Glomerular endothelial cell (primary cell): ENCODE measurements at places on chromosomes 6 and 20. TPM values are rescaled to one million over a fixed set of nuclear protein-coding genes. Genes with fewer than 3 reads are reported as not detected.

GRCh38 chr6:110537208-110538123 lies 61.1 kb upstream of the SLC22A16 start:
- DNase-seq, result peak; percentile 96

GRCh38 chr20:50470264-50470858 lies 39.8 kb upstream of the PTPN1 start:
- peak; percentile 58 for DNase-seq

DNA sequence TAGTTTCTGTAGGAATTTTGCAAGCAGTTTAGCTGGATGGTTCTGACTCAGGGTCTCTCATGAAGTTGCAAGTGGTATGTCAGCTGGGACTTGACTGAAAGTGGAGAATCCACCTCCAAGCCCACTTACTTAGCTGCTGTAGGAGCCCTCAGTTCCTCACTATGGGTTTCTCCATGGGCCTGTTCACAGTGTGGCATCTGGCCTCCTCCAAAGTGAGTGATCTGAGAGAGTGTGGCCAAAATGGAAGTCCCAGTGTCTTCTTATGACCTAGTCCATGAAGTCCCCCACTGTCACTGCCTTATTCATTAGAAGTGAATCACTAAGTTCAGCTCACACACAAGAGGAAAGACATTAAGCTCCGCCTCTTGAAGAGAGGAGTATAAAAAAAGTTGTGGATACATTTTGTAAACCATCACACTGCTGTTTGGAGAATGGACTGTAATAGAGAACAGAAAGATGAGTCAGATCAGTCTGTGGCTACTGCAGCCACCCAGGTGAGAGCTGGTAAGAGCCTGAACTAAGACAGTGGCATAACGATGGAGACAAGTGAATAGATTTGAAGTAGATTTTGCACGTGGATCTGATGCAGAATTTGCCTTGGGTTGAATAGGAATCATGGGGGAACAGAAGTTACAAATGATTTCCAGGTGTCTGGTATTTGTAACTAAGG lies 4.9 kb upstream of the NELFCD start:
- no peak for DNase-seq

Gene HDGFL1
- total RNA-seq, result not detected in 2 replicates

Gene CRISP3
- not detected in 2 replicates for total RNA-seq

GRCh38 chr6:32868257-32868788 lies 14.3 kb downstream of the PSMB9 start:
- peak; percentile 55 for DNase-seq

GRCh38 chr20:44017905-44018258 lies 103.2 kb downstream of the TOX2 start:
- DNase-seq, result no peak

- no peak for DNase-seq
These were observed 28.2 kb upstream of the NOP56 start for GRCh38 chr20:2624190-2624589.

GRCh38 chr6:25874822-25875562 lies 949 bp upstream of the SLC17A3 start:
- no peak for DNase-seq

DNA sequence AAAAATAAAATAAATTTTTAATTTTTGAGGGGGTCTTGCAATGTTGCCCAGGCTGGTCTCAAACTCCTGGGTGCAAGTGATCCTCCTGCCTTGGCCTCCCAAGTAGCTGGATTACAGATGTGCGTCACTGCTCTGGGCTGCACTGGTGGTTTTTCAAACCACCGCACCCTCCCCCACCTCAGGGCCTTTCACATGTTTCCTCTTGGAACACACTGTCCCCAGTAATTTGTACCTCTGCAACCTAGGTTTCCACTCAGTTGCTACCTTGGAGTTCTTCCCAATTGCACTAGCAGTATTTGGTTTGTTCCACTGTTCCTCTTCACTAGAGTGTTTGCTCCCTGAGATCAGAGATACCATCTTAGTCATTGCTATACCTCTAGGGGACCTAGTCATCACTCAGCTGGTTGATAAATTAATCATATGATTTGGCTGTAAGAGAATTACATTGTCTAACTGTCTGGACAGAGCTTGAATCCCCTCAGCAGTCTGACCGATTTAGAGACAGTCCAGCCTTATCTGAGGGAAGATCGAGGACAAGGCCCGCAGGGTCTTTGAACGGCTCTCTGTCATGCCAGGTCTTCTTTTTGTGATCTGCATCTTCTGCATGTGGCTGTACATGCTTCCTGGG lies 32.0 kb downstream of the CEP43 start:
- no peak for DNase-seq

DNA sequence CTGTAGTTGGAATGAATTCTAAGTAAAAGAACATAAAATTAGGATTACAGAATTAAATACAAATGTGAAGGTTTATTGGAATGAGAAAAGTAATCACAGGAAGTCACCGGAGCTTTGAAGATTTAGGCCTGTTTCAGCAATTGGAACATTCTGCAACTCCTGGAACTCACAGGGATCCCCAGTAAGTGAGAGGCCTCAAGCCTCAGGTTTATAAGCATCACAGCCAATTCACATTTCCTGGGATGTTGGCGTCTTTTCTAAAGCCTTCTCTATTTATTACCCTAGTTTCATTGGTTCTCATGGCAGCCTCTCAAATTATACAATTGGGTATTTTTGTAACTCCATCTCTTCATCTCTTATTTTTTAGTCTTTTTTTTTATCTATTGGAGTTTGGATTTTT lies 90.4 kb upstream of the HIVEP1 start:
- DNase-seq, result no peak

- DNase-seq, result no peak
These were observed 3.1 kb upstream of the ULBP2 start for GRCh38 chr6:149938571-149939355.

DNA sequence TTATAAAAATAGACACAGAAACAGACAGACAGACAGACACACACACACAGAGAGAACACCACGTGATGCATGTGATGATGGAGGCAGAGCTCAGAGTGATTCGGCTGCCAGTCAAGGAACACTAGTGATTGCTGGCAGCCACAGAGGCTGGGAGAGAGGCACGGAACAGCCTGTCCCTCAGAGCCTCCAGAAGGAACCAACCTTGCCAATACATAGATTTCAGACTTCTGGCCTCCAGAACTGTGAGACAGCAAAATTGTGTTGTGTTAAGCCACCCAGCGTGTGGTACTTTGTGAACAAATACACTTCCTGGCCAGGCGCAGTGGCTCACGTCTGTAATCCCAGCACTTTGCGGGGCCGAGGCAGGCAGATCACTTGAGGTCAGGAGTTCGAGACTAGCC lies 9.5 kb upstream of the PARD6B start:
- DNase-seq, result no peak

- DNase-seq, result no peak
These were observed 29.1 kb downstream of the QRSL1 start for GRCh38 chr6:106658469-106658868.

- DNase-seq, result no peak
These were observed 80.7 kb upstream of the TRAF3IP2 start for GRCh38 chr6:111686249-111686931.

Gene TBXT
- total RNA-seq, result not detected in 2 replicates

Gene MDFI
- total RNA-seq, result 28.2 and 34.7 TPM in 2 replicates

Gene TRIM40
- total RNA-seq, result not detected in 2 replicates

GRCh38 chr6:170208182-170208601 lies 82.7 kb downstream of the DLL1 start:
- DNase-seq, result no peak

DNA sequence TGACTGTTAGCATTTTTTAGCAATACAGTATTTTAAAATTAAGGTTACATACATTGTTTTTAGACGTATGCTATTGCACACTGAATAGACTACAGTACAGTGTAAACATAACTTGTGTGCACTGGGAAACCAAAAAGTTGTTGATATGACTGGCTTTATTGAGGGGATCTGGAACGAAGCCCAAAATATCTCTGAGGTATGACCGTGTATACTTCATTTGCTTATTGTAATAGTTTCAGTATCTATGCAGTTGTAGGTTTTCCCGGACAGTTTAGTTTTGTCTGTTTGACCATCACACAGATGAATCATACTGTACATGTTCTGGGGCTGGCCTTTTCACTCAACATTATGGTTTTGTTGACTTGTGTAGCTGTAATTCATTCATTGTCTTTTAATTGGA lies 6.9 kb upstream of the ZBTB12 start:
- DNase-seq, result no peak

GRCh38 chr6:149964308-149965193 lies 808 bp downstream of the ULBP1 start:
- DNase-seq, result no peak

GRCh38 chr20:60669211-60669610 lies 582.9 kb upstream of the CDH4 start:
- no peak for DNase-seq

Gene LPA
- not detected in 2 replicates for total RNA-seq

- no peak for DNase-seq
These were observed 124.7 kb downstream of the PREX1 start for GRCh38 chr20:48703107-48703506.

DNA sequence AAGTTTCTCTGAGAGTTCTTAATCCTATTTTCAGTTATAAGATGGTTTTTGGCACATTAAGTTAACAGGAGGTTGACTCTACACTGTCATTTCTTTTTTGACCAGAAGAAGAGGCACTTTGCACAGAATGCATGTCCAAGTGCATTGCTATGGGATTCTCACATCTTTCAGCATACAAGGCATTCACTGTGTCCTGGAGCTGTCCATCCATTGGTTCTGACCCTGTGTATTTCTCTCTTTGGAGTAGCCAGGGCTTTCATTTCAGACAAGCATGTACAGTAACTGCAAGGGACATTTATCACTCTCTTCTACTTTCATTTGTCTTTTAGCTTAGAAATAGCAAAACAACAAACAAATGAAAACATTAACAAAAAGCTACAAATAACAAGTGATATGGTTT lies 275.1 kb upstream of the IMPG1 start:
- DNase-seq, result no peak

- no peak for DNase-seq
These were observed 17.9 kb downstream of the REPS1 start for GRCh38 chr6:138970159-138970558.

DNA sequence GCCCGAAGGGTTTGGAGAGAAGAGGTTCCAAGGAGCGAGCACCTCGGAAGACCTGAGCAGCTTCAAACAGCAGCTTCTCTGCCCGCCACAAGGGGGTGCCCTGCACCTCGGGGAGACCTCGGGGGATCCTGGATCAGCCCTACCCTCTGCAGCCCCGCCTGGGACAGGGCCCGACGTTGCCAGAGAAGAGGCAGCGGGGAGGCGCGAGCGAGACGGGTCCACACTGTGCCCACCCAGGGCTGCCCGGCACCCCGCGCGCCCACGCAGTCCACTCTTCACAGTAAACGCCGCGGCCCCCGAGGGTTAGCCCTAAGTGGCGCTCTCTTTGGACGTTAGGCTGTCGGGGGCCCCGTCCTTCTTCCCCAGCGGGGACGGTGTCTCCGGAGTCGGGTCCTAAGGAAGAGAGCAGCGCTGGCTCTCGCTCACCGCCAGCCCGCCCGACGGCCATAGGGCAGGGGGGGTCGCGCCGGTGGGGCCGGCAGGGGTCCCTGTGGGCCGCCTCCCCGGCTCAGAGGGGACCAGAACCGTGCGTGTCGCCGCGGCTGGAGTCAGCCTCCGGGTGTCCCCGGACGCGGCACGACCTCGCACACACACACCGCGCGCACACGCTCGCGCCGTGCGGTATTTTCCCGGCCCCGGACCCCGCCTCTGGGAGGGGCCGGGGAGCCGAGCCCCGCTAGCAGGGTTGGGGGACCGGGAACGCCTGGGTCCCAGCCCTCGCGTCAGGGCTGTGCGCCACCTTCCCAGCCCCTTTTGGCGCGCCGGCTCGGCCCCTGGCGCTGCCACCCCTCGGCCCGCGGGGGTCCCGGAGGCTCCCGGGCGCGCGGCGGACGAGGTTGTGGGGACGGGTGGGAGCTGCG lies 929 bp downstream of the CDH22 start:
- no peak for DNase-seq

Gene NFATC2
- total RNA-seq, result 10.1 and 21.6 TPM in 2 replicates

Gene HLA-DQB1
- total RNA-seq, result 0.10 and 1.1 TPM in 2 replicates

DNA sequence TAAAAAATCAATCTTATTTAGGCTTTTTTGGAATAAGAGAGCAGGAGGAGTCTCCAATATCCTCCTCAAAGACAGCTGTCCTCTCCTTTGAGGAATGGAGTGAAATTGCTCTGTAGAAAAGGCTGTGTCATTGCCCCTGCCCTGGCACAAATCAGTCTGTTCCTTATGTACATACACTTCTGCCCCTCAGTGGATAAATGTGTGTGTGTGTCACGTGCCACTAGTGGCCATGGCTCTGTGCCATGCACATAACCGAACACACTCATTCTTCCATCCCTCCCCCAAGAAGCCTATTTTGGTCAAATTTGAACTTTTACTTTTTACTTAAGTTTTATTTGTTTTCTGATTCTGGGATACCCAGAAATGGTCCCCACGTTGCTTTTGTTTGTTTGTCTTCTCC lies 49.2 kb downstream of the ANKS1A start:
- no peak for DNase-seq

- DNase-seq, result no peak
These were observed 731.6 kb upstream of the MMS22L start for GRCh38 chr6:98014442-98015201.

Gene RAD21L1
- total RNA-seq, result not detected in 2 replicates

DNA sequence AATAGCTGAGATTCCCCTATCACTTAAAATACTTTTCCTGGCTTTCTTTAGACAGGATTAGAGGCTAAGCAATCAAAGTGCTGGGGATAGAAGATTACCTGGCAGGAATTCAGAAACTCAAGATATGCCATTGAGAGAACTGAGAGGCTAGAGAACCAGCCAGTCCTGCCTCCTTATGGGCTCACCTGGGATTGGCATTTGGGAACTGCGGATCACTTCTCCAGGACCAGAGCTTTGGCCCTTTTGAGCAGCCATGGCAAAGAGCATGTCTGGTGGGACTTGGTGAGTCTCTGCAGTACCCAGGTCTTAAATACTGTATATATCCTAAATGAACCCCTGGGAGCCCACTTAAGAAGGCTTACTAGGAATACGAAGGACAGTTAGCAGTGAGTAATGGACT lies 399.1 kb downstream of the BTBD3 start:
- DNase-seq, result no peak

DNA sequence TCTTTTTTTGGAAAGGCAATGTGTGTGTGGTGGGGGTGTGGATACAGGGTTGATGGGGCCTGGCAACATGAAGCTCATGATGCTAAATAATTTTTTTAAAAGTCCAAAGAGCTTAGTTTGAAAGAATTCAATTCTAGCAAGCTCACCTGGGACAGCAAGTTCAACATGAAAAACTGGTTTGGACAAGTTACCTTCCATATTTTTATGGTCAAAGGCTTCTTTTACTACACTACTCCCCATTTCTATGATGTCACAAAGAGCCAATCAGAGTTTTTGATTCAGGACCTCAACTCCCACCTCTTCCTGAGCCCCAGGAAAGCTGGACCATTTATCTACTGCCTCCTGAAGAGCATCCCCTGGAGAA lies 66.1 kb upstream of the CTNNBL1 start:
- no peak for DNase-seq

Gene CDSN
- not detected in 2 replicates for total RNA-seq

- no peak for DNase-seq
These were observed 615.4 kb downstream of the MAFB start for GRCh38 chr20:40073535-40074111.

- no peak for DNase-seq
These were observed 15.0 kb upstream of the RSPO3 start for GRCh38 chr6:127103482-127103881.

DNA sequence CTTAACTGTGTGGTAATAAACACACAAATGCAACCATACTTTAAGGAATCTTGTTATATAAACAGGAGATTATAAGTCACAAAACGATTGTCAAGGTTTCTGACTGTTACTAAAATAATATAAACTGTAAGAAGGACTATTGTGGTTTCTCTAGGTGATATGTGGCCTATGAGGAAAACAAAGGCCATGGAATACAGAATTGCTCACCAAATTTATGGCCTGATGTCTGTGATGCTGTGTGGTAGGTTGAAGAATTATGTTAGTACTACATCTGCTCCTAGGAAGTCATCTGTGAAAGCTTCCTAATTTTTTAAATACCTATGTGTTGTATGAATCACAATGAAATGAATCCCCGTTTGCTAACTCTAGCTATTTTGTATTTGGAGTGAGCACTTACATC lies 875.4 kb upstream of the MAP3K7 start:
- DNase-seq, result no peak
